Testis (tissue), 5 donors: ENCODE measurements at places on chromosomes 4 and X. TPM values are rescaled to one million over a fixed set of nuclear protein-coding genes. Genes with fewer than 3 reads are reported as not detected.

CABS1 gene
- 80.1 TPM for polyA plus RNA-seq

NHS gene
- polyA plus RNA-seq = 4.8 TPM

PRDM8 gene
- 1.1 TPM for polyA plus RNA-seq

RIPPLY1 gene
- not detected for polyA plus RNA-seq

ETDA gene
- 15.2 TPM for polyA plus RNA-seq

BMX gene
- 1.2 TPM for polyA plus RNA-seq

PNCK gene
- 19.9 TPM for polyA plus RNA-seq

PRRG3 gene
- 2.2 TPM for polyA plus RNA-seq

MGARP gene
- polyA plus RNA-seq = 10.9 TPM

RTL9 gene
- polyA plus RNA-seq = 27.1 TPM

CXCL9 gene
- polyA plus RNA-seq = 11.2 TPM

TEX11 gene
- 12.6 TPM for polyA plus RNA-seq

LRRC66 gene
- polyA plus RNA-seq = 1.0 TPM

GPC3 gene
- polyA plus RNA-seq = 12.9 TPM

HTN1 gene
- polyA plus RNA-seq = not detected

SPINK2 gene
- 633 TPM for polyA plus RNA-seq

TMEM185A gene
- 48.7 TPM for polyA plus RNA-seq

CYP2U1 gene
- polyA plus RNA-seq = 6.9 TPM

OTUD6A gene
- polyA plus RNA-seq = 8.1 TPM

MAGEE1 gene
- polyA plus RNA-seq = 1.8 TPM

UGT2B11 gene
- not detected for polyA plus RNA-seq

PPARGC1A gene
- 15.4 TPM for polyA plus RNA-seq

NLGN3 gene
- 8.2 TPM for polyA plus RNA-seq

FGFR3 gene
- polyA plus RNA-seq = 39.2 TPM

HMX1 gene
- polyA plus RNA-seq = 0.65 TPM

PAGE2 gene
- polyA plus RNA-seq = 34.3 TPM

AKAP4 gene
- 296 TPM for polyA plus RNA-seq

SASH3 gene
- 4.8 TPM for polyA plus RNA-seq

SPIN2A gene
- polyA plus RNA-seq = 0.34 TPM

ZNF674 gene
- 2.4 TPM for polyA plus RNA-seq

OCIAD1 gene
- polyA plus RNA-seq = 141 TPM

TMEM156 gene
- 0.86 TPM for polyA plus RNA-seq

GYPE gene
- 1.2 TPM for polyA plus RNA-seq

DNASE1L1 gene
- polyA plus RNA-seq = 18.5 TPM

METTL14 gene
- 54.8 TPM for polyA plus RNA-seq

GJB1 gene
- polyA plus RNA-seq = 26.2 TPM
